ENCODE measurements at places on chromosomes 4 and X.

GRCh38 chr4:67436742-67437141 lies 108.6 kb downstream of the CENPC start:
- no peaks in the 10 kb centered on the region for H3K36me3 ChIP-seq
- no peaks in the 10 kb centered on the region for H3K27me3 ChIP-seq
- no peak for DNase-seq
- no peak overlapping the region for H3K4me3 ChIP-seq
- no peaks in the 10 kb centered on the region for H3K4me1 ChIP-seq

GRCh38 chrX:35826503-35826902 lies 28.4 kb downstream of the MAGEB16 start:
- peaks cover 2% of the 10 kb centered on the region for H3K27me3 ChIP-seq
- no peaks in the 10 kb centered on the region for H3K36me3 ChIP-seq
- no peak overlapping the region for H3K4me3 ChIP-seq
- no peak overlapping the region for H3K27ac ChIP-seq
- H3K4me1 ChIP-seq = no peaks in the 10 kb centered on the region
- no peak for DNase-seq

GRCh38 chrX:100895365-100896075 lies 21.4 kb upstream of the NOX1 start:
- H3K27ac ChIP-seq = no peak overlapping the region
- H3K4me1 ChIP-seq = no peaks in the 10 kb centered on the region
- H3K4me3 ChIP-seq = no peak overlapping the region
- no peaks in the 10 kb centered on the region for H3K27me3 ChIP-seq
- no peaks in the 10 kb centered on the region for H3K36me3 ChIP-seq

GRCh38 chrX:33273535-33273934 lies 62.2 kb upstream of the DMD start:
- no peaks in the 10 kb centered on the region for H3K27me3 ChIP-seq
- H3K4me3 ChIP-seq = no peak overlapping the region

DNA sequence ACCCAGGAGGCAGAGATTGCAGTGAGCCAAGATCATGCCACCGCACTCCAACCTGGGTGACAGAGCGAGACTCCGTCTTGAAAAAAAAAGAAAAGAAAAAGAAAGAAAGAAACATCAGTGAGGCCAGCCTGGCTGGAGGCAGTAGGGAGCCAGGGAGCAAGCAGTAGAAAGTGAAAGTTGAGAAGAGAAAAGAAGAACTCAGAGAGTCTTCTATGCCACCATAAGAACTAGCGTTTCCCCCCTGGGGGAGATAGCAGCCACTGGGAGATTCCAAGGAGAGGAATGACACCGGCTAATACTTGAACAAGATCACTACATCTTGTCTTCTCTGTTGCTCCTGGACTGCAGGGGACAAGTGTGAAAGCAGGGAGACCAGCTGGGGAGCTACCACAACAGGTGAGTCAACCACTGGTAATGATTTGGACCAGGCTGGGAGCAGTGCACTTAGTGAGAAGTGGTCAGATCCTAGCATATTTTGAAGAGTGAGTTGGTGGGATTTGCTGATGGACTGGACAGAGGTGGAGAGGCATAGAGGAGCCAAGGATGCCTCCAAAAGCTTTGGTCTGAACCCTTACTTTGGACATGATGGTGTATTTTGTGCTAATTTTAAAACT lies 33.4 kb downstream of the SLC2A9 start:
- no peak for DNase-seq
- H3K27me3 ChIP-seq = no peaks in the 10 kb centered on the region
- no peaks in the 10 kb centered on the region for H3K4me1 ChIP-seq
- H3K4me3 ChIP-seq = no peak overlapping the region
- H3K36me3 ChIP-seq = no peaks in the 10 kb centered on the region

DNA sequence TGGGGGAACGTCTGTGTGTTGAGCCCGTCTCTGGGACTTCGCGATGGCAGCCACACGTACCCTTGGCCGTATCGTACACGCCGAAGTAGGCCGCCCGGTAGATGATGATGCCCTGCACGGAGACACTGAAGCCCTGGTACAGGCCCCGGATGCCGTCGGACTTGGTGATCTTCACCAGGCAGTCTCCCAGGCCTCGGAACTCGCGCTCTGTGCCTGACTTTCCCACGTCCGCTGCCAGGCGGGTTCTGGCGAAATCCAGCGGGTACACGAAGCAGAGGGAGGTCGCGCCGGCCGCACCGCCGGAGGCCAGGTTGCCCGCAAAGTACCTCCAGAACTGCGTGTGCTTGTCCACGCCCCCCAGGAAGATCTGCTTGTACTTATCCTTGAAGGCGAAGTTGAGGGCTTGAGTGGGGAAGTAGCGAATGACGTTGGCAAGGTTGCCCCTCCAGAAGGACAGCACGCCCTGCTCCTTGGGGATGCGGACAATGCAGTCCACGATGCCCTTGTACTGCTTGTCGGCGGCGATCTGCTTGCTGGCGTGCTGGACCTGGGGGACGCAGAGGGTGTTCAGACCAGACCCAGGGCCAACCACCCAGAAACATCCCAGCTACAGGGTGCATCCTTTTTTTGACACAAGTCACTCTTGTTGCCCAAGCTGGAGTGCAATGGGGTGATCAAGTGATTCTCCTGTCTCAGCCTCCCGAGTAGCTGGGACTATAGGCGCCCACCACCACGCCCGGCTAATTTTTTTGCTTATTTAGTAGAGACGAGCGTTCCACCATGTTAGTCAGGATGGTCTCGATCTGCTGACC lies 2.5 kb downstream of the SLC25A6 start:
- DNase-seq = no peak
- no peaks in the 10 kb centered on the region for H3K27me3 ChIP-seq
- H3K36me3 ChIP-seq = peaks cover 70% of the 10 kb centered on the region
- H3K27ac ChIP-seq = no peak overlapping the region

DNA sequence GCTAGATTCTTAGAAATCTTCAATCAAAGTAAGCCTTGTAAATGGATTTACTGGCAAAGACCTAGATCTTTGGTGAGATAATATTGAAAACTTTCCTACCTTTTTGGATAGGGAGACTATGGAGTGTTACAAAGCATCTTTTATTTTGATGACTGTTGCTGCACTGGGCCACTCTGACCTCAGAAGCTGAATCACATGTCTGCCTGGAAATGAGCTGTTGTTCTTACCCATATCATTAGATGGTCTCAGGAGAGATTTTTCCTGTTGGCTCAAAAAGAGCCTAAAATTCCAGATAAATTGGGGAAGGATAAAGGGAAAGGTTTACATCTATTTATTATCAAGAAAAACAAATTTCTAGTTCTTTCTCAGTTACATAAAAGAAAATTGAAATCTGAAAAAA lies 127.5 kb upstream of the BMP3 start:
- H3K4me1 ChIP-seq = no peaks in the 10 kb centered on the region
- no peaks in the 10 kb centered on the region for H3K27me3 ChIP-seq
- H3K27ac ChIP-seq = no peak overlapping the region
- no peaks in the 10 kb centered on the region for H3K36me3 ChIP-seq
- no peak for DNase-seq

GRCh38 chrX:115499112-115499805 lies 61.7 kb upstream of the PLS3 start:
- peaks cover 37% of the 10 kb centered on the region for H3K27me3 ChIP-seq
- H3K36me3 ChIP-seq = no peaks in the 10 kb centered on the region
- no peak for DNase-seq
- H3K4me3 ChIP-seq = no peak overlapping the region
- H3K27ac ChIP-seq = no peak overlapping the region

- no peak for DNase-seq
- H3K4me3 ChIP-seq = no peak overlapping the region
- H3K4me1 ChIP-seq = peaks cover 12% of the 10 kb centered on the region
- H3K27me3 ChIP-seq = no peaks in the 10 kb centered on the region
- no peaks in the 10 kb centered on the region for H3K36me3 ChIP-seq
Measured at GRCh38 chrX:132953354-132953753, 5.1 kb downstream of the HS6ST2 start.

GRCh38 chrX:9493936-9494335 lies 29.1 kb downstream of the TBL1X start:
- H3K27me3 ChIP-seq = peaks cover 4% of the 10 kb centered on the region
- no peaks in the 10 kb centered on the region for H3K4me1 ChIP-seq
- no peak for DNase-seq
- H3K4me3 ChIP-seq = no peak overlapping the region
- no peak overlapping the region for H3K27ac ChIP-seq

DNA sequence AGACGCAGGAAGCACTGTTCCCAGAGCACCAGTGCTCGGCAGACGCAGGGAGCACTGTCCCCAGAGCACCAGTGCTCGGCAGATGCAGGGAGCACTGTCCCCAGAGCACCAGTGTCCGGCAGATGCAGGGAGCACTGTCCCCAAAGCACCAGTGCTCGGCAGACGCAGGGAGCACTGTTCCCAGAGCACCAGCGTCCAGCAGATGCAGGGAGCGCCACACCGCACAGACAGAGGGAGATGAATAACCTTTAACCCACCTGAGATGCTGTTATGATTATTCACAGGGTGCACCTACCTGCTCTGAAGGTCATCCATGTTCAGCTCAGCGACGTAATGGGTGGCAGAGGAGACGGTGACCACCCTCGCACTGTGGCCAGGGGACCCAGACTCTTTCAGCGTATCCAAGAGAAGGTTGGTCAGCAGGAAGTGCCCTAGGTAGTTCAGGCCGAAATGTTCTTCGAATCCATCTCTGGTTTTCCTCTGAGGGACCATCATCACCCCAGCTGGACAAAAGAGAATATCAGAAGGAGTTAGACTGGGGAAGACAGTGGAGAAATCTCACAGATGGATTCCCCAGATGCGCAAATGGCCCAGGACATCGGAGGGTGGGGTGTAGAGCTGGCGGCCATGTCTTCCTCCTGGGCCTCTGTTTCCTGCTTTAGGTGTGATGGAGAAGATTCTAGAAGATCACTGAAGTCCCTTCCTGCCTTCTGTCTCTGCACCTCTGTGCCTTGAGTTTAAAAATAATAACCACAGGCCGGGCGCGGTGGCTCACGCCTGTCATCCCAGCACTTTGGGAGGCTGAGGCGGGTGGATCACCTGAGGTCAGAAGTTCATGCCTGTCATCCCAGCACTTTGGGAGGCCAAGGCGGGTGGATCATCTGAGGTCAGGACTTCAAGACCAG lies 234.1 kb downstream of the DHRSX start:
- no peak for DNase-seq
- peaks cover 28% of the 10 kb centered on the region for H3K36me3 ChIP-seq
- H3K27ac ChIP-seq = no peak overlapping the region
- H3K27me3 ChIP-seq = no peaks in the 10 kb centered on the region
- H3K4me3 ChIP-seq = no peak overlapping the region

DNA sequence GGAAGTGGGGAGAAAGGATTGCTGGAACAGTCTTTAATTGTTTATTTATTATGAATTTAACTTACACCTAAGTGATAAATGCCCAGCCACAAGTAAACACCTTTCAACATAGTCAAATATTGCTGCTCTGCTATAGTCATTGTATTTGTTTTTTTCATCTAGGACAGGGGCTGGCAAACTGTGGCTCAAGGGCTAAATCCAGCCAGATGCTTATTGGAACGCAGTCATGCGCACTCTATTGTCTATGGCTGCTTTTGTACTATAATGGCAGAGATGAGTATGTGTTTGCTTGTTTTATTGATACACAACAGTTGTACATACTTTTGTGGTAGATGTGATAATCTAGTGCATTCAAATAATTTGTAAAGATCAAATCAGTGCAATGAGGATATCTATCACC lies 95.3 kb downstream of the ZAR1 start:
- H3K27ac ChIP-seq = no peak overlapping the region
- H3K4me1 ChIP-seq = no peaks in the 10 kb centered on the region
- H3K36me3 ChIP-seq = peaks cover 6% of the 10 kb centered on the region
- no peaks in the 10 kb centered on the region for H3K27me3 ChIP-seq
- no peak for DNase-seq

DNA sequence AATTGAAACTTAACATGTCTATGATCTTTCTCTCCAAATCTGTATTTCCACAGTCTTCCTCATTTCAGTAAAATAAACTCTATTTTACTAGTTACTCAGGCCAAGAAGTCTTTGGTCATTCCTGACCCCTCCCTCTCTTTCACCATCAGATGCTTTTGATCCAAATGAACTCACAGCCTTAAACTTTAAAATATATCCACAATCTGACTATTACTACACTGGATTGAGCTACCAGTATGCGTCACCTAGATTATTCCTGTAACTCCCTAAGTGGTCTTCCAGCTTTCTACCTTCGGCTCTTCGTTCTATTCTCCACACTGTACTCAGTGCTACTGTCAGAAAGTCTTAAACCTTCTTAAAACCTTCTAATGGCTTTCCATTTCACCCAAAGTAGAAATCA lies 195.1 kb downstream of the FBXW7 start:
- no peak for DNase-seq
- no peaks in the 10 kb centered on the region for H3K36me3 ChIP-seq
- no peak overlapping the region for H3K27ac ChIP-seq
- no peak overlapping the region for H3K4me3 ChIP-seq
- H3K27me3 ChIP-seq = no peaks in the 10 kb centered on the region

DNA sequence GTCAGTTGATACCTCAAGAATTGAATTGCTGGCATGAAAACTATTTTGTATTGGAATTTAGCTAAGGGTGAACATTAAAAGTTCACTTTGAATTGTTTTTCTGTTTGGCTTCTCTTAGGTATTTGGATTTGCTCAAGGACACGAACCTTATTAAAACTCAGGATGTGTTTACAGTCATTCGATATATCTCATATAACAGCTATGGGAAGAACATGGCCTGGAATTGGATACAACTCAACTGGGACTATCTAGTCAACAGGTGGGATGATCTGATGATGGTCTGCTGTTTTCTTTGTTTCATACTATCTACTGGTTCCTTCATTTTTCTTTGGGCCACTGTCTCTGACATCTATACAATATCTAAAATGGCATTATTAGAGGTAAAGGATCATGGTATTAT lies 69.7 kb downstream of the PITX2 start:
- no peak for DNase-seq
- H3K27ac ChIP-seq = no peak overlapping the region
- H3K4me1 ChIP-seq = no peaks in the 10 kb centered on the region
- H3K36me3 ChIP-seq = no peaks in the 10 kb centered on the region

- H3K27me3 ChIP-seq = no peaks in the 10 kb centered on the region
- peak; percentile 41 for DNase-seq
- H3K4me1 ChIP-seq = no peaks in the 10 kb centered on the region
- peak overlapping the region; percentile 97 for H3K27ac ChIP-seq
- no peaks in the 10 kb centered on the region for H3K36me3 ChIP-seq
- H3K4me3 ChIP-seq = peak overlapping the region; percentile 86
Measured at GRCh38 chr4:77820649-77821561, 1.7 kb upstream of the CNOT6L start.

GRCh38 chr4:16967722-16968121 lies 69.3 kb upstream of the LDB2 start:
- no peaks in the 10 kb centered on the region for H3K27me3 ChIP-seq
- H3K4me1 ChIP-seq = no peaks in the 10 kb centered on the region
- DNase-seq = no peak
- H3K4me3 ChIP-seq = no peak overlapping the region
- peak overlapping the region; percentile 11 for H3K27ac ChIP-seq
- H3K36me3 ChIP-seq = no peaks in the 10 kb centered on the region

DNA sequence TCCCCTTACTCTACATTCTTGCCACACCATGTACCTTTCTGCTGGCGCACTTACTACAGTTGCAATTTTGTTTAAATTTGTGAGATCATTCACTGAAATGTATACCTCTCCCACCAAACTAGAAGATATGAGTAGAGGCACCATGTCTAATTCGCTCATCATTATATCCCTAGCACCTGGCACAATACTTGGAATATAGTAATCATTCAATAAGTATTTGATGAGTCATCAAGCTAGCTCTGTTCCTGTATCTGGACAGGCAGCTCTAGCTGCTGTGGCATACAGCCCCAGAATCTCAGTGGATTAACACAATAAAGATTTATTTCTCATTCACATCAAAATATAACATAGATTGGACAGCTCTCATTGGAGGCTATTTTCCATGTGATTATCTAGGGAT lies 245.9 kb downstream of the IDS start:
- no peaks in the 10 kb centered on the region for H3K4me1 ChIP-seq
- no peaks in the 10 kb centered on the region for H3K27me3 ChIP-seq
- H3K36me3 ChIP-seq = no peaks in the 10 kb centered on the region
